ENCODE measurements at places on chromosomes 16 and 17.

DNA sequence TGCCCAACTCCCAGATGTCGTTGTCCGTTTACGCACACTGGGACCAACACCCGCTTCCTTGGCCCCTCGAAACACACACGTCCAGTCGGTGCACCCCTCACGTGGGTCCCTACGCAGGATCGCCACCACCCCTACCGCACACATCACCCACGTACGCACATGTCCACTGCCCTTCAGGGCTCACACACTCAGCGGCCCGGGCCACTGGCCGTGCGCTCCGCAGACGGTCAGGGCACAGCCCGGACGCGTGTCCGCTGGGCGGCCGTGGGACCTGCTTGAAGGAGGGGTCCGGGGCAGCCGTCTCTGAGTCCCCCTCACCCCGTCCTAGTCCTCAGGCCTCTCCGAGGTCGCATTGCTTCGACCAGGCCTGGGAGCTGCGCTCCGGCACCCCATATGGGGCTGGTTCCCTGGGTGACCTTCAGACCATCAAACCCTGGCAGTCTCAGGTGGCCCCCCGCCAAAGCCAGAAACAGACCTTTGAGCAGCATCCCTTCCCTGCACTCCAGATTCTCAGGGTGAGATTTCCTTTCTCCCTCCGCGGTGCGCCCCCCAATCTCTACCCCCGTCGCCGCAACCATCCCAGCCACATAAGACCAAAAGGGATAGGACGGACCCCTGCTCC is 914 bp upstream of the GPRC5B start:
- DNase-seq, result no peak

DNA sequence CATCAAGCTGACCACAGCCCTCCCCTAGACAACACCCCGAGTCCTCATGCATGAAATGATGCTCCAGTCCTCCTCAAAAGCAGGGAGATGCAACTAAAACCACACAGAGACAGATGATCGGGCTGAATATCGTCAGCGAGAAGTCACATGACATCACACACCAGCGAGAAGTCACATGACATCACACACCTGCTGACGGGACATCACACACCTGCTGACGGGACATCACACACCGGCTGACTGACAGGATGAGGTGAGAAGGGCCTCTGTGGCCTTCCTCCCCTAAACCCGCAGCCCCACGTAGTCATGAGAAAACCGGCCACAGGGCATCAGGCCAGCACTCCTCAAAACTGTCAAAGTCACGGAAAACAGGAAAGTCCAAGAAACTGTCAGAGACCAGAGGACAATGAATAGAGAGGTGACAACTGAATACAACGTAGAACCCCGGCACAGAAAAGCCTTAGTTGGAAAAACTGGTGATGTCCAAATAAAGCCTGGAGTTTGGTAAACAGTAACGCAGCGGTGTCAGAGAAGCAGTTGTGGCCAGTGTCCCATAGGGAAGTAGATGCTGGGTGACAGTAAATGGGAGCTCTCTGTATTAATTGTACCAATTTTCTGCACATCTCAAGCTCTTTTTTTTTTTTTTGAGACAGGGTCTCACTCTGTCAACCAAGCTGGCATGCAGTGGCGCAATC is 14.3 kb downstream of the LITAF start:
- peak; percentile 28 for DNase-seq

- no peak for DNase-seq
Measured at GRCh38 chr16:82848013-82848412, 221.2 kb downstream of the CDH13 start.

DNA sequence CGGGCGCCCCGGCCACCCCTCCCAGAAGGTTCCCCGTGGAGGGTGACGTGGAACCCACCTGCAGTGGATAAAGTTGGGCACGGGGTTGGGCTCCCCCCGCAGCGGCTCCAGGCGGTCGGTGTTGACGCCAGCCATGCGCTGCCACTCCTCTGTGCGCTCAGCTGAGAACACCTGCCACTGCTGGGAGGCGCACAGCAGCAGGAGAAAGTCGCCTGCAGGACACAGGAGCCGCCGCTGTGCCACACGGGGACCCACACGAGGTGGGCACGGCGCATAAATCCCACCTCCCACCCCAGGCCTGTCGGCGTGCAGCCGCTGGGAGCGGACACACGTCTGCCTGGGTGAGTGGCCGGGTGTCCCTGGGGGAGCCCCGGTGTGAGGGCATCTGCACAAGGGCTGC is 20.7 kb downstream of the CTU2 start:
- DNase-seq, result no peak

DNA sequence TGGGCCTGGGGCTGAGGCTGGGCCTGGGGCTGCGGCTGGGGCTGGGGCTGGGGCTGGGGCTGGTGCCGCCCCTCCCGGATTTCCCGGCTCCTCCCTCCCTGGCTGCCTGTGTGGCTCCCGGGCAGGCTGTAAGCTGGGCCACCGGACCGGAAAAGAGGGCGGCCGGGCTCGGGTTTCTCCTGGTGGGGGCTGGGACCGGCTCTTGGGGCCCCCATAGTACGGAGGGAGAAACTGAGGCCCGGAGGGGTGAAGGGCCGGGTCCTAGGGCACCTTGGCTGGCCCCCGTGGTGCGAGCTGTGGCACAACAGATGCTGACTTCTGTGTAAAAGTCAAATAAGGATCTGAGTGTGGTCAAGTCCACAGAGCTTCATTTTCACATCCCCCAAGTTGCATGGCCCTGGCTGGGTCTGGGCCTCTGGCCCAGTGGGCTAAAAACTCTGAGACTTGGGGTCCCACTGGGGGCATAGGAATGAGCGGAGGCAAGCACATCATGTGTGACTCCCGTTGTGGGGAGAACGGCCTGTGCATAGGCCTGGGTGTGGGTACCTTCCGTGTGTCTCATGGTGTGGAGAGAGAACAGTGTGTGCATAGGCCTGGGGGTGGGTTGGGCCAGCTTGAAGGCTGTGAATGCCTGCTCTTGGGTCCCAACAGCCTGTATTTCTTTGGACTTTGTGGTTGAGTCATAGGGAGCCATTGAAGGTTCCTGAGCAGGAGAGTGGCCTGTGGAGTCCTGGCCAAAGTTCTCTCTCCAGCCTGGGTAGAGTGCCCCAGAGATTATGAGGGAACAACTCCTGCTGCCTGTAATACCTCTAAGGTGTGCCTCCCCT is 123.9 kb upstream of the CIBAR2 start:
- no peak for DNase-seq

GRCh38 chr17:64259426-64259825 is 3.6 kb downstream of the TEX2 start:
- DNase-seq, result no peak

DNA sequence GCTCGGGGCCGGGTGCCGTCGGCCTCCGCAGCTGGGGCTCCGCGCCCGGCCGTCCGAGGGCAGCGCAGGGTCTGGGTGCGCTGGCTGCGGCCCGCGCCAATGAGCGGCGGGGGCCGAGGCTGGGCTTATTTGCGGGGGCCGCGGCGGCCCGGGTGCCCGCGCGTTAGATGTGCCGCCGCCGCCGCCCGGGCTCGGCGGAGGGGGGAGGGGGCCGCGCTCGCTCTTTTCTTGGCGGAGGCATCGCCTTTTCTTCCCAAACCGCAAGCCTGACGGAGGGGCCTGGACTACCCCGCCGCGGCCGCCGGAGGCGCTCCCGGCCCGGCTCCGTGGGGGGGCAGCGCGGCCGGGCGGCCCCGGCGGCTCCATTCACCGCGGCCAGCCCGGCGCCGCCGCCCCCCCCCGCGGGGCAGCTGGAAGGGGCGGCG is at the start of gene NOTUM:
TSS of gene NOTUM (minus strand) at position 101 of the 425 bp plus-strand sequence. CDS start 278 bp downstream, outside the sequence.
- no peak for DNase-seq

Data from stimulated activated CD8-positive, alpha-beta memory T cell treated with anti-CD3 and anti-CD28 coated beads, Interleukin-4, amount 100 ng/mL, for 1 hour (primary cell).